ENCODE measurements at places on chromosomes 7 and 10. TPM values are rescaled to one million over a fixed set of nuclear protein-coding genes. Genes with fewer than 3 reads are reported as not detected.

The CALHM3 gene
- total RNA-seq, result not detected

The MSRB2 gene
- 24.2 TPM for total RNA-seq

The SLC16A9 gene
- total RNA-seq, result 10.4 TPM

The TRIM74 gene
- 0.33 TPM for total RNA-seq

- DNase-seq, result no peak
Observed at GRCh38 chr10:86250399-86250798, 116.2 kb downstream of the GRID1 start.

- DNase-seq, result no peak
Observed at GRCh38 chr7:122135275-122135674, 8.8 kb downstream of the AASS start.

DNA sequence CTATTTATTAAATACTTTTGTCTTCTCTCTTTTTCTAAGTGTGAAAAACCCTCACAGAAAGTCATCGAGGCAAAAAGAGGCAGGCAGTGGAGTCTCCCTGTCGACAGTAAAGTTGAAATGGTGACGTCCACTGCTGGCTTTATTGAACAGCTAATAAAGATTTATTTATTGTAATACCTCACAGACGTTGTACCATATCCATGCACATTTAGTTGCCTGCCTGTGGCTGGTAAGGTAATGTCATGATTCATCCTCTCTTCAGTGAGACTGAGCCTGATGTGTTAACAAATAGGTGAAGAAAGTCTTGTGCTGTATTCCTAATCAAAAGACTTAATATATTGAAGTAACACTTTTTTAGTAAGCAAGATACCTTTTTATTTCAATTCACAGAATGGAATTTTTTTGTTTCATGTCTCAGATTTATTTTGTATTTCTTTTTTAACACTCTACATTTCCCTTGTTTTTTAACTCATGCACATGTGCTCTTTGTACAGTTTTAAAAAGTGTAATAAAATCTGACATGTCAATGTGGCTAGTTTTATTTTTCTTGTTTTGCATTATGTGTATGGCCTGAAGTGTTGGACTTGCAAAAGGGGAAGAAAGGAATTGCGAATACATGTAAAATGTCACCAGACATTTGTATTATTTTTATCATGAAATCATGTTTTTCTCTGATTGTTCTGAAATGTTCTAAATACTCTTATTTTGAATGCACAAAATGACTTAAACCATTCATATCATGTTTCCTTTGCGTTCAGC lies 43.4 kb downstream of the TARP start:
- DNase-seq, result no peak

- DNase-seq, result no peak
Observed at GRCh38 chr7:124930173-124930623, 573 bp upstream of the POT1 start.

GRCh38 chr7:51126324-51126723 lies 190.3 kb downstream of the COBL start:
- DNase-seq, result no peak

- DNase-seq, result no peak
Observed at GRCh38 chr7:127831318-127832219, 179.6 kb downstream of the SND1 start.
